SHP77 (cell line): ENCODE measurements at places on chromosomes 2 and 18.

- DNase-seq = no peak
Measured at GRCh38 chr2:15973481-15974401, 33.4 kb downstream of the MYCN start.

GRCh38 chr2:58757971-58758370 is 516.8 kb upstream of the FANCL start:
- DNase-seq = no peak

DNA sequence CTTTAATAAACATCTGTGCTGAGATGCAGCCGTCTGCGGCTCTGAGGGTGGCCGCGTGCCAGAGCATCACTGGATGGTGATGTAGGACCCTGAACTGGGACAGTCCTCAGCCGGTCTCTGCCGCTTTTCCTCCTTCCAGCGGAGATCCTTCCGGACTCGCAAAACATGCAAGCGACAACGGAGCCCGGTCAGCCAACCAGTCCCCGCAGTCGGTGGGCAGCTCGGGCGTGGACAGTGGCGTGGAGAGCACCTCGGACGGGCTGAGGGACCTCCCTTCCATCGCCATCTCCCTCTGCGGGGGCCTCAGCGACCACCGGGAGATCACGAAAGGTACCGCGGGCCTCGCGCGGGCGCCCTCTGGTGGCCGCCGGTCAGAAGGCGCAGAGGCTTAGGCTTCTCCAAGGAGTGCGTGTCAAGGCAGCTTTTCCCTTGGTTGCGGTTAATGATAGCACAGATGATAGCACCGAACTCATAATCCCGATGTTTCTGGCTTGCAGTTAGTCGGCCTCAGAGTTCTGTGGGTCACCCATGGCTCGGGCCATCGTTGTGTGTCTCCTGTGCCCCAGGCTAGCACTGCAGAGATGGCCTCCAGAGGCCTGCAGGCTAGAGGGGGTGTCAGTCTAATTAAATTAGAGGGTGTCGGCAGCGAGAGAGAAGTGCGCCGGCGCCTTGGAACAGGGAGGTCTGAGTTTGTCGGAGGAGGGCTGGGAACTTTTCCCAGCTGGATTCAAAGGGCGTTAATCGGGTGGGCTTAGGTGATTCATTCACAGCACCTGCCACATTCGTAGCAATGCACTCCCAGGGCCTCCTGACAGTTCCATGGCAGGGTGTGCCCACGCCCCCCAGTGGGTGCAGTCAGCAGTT is 38.5 kb downstream of the LPIN1 start:
- DNase-seq = no peak

GRCh38 chr2:28296904-28297303 is 95.8 kb upstream of the FOSL2 start:
- DNase-seq = no peak

DNA sequence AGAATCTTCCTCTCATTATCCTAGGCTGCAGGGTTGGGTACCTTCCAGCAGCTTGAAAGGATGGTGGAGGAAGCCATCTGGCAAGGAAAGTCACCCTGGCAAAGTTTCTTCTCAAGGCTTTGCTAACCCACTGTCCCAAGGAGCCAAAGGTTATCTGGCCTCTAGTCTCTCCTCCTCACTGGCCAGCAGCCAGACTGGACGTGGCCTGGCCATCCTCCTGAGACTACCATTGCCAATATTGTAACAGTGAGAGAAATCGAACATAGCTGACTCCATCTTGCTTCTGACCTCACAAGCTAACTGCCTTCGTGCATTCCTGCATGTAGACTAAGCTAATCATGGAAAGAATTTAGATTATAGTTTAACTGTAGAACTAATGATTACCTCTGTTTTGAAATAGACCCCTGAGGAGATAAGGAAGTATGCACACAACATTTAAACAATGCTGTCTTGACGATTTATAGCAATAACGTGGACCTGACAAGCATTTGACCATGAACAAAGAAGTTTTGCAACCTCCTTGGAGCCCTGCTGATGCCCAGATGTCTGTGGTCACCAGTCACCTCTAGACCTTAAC is 7.8 kb upstream of the ANXA4 start:
- DNase-seq = no peak

- DNase-seq = no peak
Measured at GRCh38 chr2:109208951-109209335, 79.9 kb downstream of the SH3RF3 start.

DNA sequence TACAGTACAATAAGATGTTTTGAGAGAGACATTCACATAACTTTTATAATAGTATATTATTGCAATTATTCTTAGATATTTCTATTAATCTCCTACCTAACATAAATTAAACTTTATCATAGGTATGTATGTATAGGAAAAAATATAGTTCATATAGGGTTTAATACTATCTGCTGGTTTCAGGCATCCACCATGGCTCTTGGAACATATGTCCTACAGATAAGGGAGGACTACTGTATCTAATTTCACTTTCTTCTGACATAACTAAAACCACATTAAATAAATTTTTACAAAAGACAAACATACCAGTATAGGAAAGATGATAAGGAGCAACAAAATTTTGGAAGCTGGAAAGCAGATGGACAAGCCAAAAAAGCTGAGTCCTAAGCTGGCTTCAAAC is 67.9 kb upstream of the TMEM17 start:
- DNase-seq = no peak

- no peak for DNase-seq
Measured at GRCh38 chr2:102235491-102235890, 48.7 kb downstream of the IL1RL2 start.

DNA sequence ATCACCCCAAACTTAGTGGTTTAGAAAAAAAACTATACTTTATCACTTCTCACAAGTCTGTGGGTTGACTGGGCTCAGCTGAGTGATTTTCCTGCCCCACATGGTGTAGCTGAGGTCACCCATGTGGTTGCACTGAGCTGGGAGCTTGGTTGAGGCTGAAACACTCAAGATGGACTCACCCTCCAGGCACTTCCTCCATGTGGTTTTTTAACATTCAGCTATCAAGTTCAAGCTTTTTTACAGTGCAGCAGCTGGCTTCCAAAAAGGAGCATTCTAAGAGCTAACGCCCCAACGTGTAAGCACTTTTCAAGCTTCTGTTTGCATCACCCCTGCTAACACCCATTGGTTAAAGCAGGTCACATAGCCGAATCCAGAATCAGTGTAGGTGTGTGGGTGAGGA is 105.9 kb upstream of the CREB1 start:
- DNase-seq = no peak

- no peak for DNase-seq
Measured at GRCh38 chr2:68673631-68674030, 30.3 kb downstream of the PROKR1 start.

GRCh38 chr2:134260713-134261112 is 6.8 kb downstream of the MGAT5 start:
- no peak for DNase-seq

DNA sequence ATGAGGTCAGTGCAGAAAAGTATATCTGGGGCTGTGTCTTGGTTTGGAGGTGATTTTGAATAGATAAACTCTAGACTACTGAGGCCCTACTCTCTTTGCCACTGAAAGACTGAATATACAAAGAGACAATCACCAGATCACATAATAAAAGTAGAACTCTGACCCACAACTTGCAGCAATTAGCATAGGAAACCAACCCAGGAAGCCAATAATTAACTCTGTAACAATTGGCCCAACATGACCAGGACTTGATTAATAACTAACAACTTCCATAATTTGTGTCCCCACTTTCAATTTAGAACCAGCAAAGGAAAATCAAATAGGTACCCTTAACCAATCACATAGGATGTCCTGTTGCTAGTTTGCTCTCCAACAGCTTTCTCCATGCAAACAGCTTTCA is 1104.9 kb upstream of the CELF4 start:
- no peak for DNase-seq

DNA sequence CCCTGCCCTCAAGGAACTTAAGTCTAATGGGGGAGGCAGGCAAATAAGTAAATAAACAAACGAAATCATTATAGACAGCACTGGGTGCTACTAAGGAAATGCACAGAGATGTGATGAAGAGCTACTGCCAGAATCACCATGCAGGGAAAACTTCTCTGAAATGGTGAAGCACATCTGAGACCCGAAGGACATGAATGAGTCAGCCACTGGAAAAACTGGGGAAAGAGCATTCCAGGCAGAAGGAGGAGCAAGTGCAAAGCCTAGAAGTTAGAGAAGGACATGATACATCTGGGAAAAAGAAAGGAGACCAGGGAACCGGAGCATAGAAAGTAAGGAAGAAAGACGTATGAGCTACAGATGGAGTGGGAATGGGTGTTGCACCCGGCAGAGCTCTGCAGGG is 56.8 kb downstream of the TGFA start:
- DNase-seq = no peak

GRCh38 chr18:68431111-68431921 is 283.6 kb downstream of the TMX3 start:
- DNase-seq = no peak

DNA sequence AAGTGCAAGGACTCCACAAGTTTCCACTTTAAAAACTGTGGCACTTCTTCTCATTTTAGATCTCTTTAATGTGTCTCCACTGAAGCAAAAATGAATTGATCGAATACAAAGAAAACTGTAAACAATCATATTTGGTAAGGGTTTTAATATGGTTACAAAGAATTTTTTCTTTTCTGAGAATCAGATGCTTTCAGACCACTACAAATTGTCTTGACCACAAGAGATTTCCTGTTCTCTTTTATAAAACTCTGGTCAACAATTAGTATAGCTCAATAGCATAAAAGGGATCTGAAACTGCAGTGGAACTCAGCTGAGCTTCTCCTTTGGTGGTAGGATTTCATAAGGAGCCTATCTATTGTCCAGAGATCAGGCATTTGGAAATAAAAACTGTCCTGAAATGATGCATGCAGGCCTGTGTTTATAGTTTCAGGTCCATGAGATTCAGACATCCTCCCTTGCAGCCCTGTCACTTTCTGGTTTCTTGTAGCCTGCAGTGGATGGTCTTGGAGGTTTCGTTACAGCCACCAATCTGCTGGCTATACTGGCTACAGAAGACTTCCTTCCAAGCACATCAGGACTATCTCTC is 120.0 kb downstream of the DOCK10 start:
- no peak for DNase-seq

- DNase-seq = no peak
Measured at GRCh38 chr2:54350426-54350825, 94.4 kb upstream of the TSPYL6 start.

- DNase-seq = no peak
Measured at GRCh38 chr2:233267516-233268245, 16.2 kb downstream of the ATG16L1 start.

DNA sequence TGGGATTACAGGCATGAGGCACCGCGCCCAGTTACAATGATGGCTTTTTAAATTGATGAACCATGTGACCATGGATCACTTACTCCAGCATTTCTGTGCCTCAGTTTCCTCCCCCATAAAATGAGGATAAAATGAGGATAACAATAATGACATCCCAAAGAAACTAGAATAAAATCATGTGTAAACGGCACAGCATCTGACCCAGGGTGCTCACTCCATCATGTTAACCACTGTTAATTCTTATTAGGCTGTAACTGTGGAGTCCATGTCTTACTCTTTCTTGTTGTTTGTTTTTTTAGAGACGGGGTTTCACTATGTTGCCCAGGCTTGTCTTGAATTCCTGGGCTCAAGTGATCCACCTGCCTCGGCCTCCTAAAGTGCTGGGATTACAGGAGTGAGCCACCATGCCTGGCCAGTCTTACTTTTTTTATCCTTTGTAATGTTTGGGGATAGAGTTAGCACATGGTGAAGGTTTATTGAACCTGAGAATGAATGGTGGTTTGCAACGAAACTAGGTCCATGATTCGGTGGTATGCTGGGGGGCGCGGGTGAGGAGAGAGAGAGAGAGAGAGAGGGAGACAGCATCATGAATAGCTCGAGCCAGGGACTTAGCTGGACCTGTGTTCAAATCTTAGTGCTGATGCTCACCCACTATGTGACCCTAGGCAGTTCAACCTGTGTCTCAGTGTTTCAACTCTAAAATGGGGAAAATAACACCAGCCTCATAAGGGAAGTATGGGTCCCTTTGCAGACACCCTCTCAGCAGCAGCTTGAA is 52.3 kb downstream of the MYCN start:
- DNase-seq = no peak

DNA sequence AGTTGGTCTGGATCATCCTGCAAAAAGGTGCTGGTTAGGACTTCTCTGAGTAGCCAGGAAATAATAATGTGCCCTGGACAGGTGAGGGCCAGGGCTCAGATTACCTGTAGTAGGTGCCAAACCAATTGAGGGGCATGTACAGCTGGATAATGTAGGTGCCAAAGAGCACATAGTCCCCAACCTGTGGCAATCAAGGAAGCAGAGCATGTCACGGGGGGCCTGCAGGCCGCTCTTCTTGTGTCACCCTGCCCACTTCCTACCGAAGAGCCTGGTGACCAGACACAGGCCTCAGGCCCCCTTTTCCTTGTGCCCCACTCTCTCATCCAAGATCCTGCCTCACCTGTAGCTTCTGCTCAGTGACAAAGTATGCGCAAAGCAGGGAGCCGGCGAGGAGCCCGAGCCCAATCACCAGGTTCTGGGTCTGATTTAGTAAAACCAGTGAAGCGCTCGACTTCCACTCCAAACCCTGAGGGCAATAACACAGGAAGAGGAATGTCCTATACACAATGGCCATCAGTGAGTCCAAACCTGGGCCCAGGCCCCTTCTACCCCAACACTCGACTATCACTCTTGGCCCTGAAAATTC is 5.2 kb downstream of the ABCB6 start:
- no peak for DNase-seq

- DNase-seq = no peak
Measured at GRCh38 chr18:50630895-50631294, 71.0 kb downstream of the MAPK4 start.

- DNase-seq = no peak
Measured at GRCh38 chr2:10717628-10718027, 3.8 kb upstream of the ATP6V1C2 start.
